ENCODE measurements at places on chromosomes 7 and 10.
A peak's percentile ranks its signal among the peaks of the same experiment; 100 is the strongest.

- no peak for DNase-seq
Observed at GRCh38 chr10:88557256-88557655, 25.9 kb downstream of the RNLS start.

GRCh38 chr7:29105752-29106668, 40.3 kb downstream of the CPVL start:
- peak; percentile 87 for DNase-seq

- peak; percentile 87 for DNase-seq
Observed at GRCh38 chr7:83648464-83649241, at the start of gene SEMA3E. TSS of gene SEMA3E (minus strand) at chr7:83649139.

DNA sequence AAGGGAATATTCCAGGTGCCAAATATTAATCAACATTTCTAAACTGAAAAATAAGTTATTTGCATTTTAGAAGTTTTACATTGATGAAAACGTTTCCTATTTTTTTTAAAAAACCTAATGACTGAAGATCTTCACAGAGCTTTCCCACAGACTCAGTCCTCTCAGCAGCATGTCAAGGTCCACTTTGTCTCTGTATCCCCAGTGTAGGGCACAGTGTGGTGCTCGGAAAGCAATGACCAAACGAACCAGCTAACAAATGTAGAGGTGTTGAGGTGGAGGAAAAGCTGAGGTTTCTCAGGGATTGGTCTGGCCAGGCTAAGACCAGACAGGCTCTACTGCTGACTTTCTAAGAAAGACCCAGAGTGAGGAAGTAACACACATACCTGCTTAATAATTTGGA, 202.2 kb upstream of the CDCA7L start:
- DNase-seq = no peak

- DNase-seq = no peak
Observed at GRCh38 chr10:59713196-59713821, 3.7 kb upstream of the SLC16A9 start.

DNA sequence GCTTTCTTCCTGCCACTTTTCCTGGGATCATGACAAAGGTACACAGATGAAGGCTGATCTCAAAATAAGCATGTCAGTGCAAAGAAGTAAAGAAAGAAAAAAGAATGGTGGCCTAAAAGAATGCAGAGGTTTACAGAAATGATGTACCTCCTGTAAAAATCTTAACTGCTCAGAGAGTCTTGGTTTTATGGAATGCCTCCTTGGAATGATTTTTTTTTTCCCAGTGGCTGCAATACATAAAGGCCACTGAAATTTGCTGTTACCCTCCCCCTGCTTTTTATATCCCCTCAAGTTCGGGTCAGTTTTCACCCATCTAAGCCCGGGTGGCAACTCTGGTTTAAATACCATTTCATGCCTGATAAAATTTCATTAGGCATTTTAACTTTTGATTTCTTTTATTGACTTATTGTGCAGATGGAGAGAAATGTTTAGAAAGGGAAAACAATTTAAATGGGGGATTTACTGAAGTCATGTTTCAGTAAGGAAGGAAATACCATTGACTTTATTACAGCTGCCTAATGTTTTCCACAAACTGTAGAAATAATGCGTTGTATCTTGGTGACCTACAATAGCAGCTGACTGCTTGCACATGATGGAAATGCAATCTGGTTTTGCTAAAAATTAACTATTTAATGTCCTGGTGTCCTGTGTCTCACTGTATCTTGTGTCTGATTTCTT, 102.5 kb downstream of the SAMD9 start:
- no peak for DNase-seq

- DNase-seq = peak; percentile 6
Observed at GRCh38 chr10:96075977-96076376, 32.6 kb downstream of the CCNJ start.

GRCh38 chr10:69446650-69447151, 4.6 kb upstream of the TSPAN15 start:
- DNase-seq = peak; percentile 26

DNA sequence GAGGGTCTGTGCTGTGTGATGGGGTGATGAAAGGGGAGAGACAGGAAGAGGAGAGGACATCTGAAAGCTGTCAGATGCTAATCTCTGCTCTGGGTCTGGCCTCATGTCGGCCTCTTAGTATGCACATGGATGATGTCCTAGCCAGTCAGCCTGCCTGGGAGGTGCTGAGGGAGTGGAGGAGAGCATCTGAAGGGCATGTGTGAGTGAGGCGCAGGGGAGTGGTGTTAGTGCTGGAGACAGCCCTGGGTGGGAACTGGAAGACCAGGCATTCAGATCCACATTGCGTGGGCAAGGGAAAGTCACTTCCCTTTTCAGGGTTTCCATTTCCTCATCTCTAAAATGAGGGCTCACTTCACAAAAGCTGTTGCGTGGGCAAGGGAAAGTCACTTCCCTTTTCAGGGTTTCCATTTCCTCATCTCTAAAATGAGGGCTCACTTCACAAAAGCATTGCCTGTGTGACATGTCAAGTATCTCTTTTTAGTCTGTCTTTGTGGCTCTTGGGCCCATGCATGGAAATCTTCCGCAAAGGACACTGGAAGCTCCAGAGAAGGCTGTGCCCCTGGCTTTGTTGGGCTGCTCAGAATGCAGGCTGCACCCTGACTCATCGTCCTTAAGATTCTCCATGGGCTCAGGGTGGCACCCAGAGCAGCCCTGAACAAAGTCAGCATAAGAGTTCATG, 10.0 kb downstream of the SFTPD start:
- no peak for DNase-seq

- no peak for DNase-seq
Observed at GRCh38 chr7:97007583-97007861, 2.2 kb downstream of the DLX6 start.

DNA sequence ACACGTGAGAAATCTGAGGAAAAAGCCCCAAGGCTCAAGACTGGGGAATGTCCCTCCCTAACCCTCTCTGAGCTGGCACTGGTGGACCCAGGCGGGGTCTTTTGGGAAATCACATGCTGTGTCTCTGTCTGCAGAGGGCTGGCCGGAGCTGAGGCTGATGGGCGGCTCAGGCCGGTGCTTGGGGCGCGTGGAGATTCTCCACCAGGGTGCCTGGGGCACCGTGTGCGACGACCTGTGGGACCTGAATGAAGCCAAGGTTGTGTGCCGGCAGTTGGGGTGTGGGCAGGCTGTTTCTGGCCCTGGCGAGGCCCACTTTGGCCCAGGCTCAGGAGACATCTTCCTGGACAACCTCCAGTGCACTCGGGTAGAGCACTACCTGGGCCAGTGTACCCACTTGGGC, 65.7 kb downstream of the CUZD1 start:
- DNase-seq = no peak

DNA sequence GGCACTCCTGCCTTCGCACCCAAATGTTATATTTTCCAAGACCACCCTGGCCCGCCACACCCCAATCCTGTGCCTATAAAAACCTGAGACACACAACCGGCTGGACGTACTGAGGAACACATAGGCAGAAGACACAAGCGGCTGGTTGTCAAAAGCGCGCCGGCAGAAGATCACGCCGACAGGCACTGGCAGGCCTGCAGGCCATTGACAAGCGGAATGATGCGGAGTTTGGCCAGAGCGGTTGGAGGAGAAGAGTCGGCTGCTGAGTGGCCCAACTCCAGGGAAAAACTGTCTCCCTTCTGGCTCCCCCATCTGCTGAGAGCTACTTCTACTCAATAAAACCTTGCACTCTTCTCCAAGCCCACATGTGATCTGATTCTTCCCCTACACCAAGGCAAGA, 39.7 kb upstream of the SAMD8 start:
- no peak for DNase-seq

- no peak for DNase-seq
Observed at GRCh38 chr7:2041496-2042367, 191.0 kb downstream of the MAD1L1 start.

GRCh38 chr10:31768467-31768866, 160.2 kb downstream of the ARHGAP12 start:
- DNase-seq = no peak

GRCh38 chr10:133140417-133141143, 19.4 kb upstream of the KNDC1 start:
- DNase-seq = no peak

- DNase-seq = no peak
Observed at GRCh38 chr10:33111488-33112051, 153.5 kb upstream of the ITGB1 start.

GRCh38 chr10:64571056-64571455, 1049.9 kb downstream of the REEP3 start:
- DNase-seq = no peak

- DNase-seq = no peak
Observed at GRCh38 chr10:7611909-7612308, 54.9 kb downstream of the ITIH5 start.

DNA sequence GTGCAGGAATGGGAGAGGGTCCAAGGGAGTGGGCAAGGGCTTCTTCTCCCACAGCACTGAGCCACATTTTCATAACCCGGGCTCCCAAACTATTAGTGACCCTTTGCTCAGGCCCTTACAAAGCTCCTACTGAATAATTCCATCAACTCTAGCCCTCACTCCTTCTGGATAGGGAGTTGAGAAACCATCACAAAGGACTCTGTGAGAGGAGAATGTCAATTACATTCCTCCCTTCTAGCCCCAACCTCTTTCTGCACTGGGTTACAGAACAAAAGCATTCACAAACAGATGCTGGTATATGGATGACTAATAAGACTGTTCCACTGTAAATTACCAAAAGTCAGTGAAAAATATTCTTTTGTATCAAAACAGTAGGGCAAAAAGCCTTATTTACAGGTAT, 203.7 kb downstream of the SORCS1 start:
- no peak for DNase-seq
